ENCODE measurements at places on chromosomes 11 and 22.

GRCh38 chr11:83764643-83765042 lies 478.5 kb upstream of the CCDC90B start:
- no peak for DNase-seq

GRCh38 chr22:22893077-22893805 lies 5.6 kb downstream of the IGLL5 start:
- DNase-seq = no peak

DNA sequence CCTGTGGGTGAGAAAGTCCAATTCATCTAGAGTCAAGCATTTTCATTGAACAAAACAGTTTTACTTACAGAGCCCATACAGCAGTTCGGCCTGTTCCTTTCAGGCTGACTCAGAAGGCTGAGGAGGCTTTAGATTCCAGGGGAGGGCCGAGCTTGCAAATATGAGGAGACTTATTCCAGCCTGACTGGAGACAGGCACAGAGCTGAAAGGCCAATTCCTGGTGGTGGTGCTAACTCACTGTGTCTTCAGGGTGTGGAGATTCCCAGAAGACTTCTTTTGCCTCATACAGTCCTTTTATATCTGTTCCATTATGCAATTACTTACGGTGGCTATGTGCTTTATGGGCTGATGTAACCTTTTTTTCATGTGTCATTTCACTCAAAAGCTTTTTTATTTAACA lies at the start of gene OR51E2:
TSS of gene OR51E2 (minus strand) at position 269 of the 400 bp plus-strand sequence. CDS start 15,142 bp downstream, outside the sequence.
- no peak for DNase-seq

- DNase-seq = no peak
These were observed 303.3 kb upstream of the ZC3H12C start for GRCh38 chr11:109789901-109790300.

DNA sequence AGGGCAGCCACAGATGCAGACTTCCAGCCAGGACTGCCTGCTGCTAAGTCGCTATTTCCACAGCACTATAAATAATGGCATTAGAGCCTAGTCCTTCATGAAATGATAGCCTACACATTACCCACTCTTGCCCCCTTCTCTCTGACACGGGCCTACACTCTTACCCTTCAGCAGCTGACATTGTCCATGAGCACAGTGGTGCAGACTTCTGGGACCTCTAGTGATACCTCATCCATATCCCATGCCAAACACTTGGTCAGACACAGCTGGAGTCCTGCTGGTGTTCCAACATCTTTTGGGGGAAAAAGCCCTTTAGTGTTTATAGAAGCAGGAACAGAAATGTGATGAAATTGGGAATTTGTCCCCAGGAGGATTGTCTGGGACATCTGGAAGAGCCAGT lies 43.4 kb upstream of the RAB1B start:
- DNase-seq = no peak

GRCh38 chr22:29081517-29082236 lies 8.8 kb downstream of the KREMEN1 start:
- DNase-seq = no peak

DNA sequence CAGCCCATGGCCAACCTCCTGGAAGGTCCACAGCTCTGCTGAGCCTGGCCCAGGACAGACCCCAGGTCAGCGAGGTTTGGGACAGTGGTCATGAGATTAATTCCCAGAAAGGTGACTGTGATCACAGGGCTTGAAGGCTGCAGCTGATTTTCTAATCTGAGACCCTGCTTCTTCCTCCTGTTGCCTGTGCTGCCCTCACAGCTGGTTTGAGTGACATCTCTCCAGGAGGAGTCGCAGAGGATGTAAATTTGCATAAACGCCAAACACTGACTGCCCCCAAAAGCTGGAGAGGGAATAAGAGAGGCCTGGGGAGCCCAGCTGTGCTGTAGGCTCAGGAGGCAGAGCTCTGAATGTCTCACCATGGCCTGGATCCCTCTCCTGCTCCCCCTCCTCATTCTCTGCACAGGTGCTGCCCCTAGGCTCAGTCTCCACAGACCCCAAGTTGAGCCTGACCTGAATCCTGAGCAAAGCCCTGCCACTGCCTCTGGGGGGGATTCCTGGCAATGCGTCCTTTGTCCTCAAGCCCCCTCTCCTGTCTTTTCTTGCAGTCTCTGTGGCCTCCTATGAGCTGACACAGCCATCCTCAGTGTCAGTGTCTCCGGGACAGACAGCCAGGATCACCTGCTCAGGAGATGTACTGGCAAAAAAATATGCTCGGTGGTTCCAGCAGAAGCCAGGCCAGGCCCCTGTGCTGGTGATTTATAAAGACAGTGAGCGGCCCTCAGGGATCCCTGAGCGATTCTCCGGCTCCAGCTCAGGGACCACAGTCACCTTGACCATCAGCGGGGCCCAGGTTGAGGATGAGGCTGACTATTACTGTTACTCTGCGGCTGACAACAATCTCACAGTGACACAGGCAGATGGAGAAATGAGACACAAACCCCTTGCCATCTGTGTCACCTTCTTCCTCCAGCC lies 23.8 kb downstream of the GGTLC2 start:
- DNase-seq = no peak

DNA sequence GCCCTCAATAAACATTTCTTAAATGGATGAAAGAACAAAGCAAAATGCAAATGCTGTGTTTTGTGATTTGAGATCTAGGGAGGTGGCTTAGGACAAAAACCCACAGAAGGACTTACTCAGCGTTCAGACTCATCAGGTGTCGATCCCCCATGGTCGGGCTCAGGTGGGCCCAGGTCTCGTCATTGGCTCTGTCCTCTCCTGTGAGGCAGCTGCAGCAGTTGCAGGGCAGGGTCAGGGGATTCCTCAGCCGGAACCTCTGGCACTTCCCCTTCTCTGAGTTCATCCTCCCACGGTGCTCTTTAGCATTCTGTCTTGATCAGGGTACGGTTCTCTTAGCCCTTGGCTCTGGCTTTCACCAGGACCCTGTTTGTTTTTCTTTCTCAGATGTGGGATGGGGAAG lies 14.0 kb upstream of the ACR start:
- no peak for DNase-seq

DNA sequence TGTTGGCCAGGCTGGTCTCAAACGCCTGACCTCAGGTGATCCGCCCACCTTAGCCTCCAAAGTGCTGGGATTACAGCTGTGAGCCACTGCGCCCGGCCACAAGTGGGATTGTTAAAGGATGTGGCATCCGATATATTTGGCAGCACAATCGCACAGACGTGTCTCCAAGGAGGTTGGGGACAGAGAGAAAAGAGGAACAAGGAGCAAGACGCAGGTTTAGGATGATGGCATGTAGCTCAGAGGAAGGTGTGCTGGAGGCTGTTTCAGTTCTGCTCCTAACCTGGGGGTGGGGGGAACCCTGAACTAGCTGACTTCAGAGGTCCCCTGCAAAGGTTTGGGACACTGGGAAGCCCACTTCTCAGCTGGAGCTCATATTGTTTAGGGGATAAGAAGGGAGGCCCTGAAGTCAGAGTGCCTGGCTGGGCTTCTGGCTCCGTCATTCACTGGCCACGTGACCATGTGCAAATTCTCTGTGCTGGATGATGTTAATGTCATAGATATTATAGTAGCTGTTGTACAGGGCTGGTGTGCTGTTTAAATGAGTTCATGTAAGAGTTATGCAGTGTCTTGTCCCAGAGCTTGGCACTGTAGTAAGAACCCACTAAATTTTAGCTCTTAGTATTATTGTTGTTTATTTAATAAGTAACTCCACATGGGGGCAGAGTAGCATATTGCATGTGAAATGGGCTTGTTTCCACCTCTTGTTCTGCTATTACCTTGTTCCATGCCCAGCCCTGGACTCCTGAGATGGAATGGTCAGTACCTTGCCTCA lies 129.7 kb downstream of the ST3GAL4 start:
- DNase-seq = no peak

DNA sequence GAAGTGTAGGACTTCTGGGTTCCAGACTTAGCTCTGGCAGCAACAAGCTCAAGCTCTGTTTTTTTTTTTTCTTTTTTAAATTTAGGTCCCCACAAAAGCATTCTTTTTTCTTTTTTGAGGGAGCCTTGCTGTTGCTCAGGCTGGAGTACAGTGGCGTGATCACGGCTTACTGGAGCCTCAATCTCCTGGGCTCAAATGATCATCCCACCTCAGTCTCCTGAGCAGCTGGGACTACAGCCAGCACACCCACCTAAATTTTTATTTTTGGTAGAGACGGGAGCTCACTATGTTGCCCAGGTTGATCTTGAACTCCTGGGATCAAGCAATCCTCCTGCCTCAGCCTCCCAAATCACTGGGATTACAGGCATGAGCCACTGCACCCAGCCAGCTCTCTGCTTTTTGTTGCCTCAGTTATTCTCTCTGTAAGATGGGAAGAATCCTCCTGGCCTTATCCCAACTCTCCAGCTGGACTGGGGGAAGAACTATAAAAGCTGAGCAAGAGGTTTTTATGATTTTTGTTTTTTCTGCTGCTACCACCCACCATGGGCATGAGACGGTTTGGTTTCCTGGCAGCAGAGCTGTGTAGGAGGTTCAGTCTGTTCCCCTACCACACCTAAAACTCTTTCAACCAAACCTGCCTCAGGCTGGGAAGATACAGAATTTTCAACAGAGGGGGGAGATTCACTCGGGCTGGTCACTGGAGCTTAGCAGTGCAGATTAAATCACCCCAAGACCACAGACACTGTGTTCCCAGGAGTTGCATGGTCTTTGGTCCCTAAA lies 11.6 kb upstream of the MTFP1 start:
- DNase-seq = no peak

DNA sequence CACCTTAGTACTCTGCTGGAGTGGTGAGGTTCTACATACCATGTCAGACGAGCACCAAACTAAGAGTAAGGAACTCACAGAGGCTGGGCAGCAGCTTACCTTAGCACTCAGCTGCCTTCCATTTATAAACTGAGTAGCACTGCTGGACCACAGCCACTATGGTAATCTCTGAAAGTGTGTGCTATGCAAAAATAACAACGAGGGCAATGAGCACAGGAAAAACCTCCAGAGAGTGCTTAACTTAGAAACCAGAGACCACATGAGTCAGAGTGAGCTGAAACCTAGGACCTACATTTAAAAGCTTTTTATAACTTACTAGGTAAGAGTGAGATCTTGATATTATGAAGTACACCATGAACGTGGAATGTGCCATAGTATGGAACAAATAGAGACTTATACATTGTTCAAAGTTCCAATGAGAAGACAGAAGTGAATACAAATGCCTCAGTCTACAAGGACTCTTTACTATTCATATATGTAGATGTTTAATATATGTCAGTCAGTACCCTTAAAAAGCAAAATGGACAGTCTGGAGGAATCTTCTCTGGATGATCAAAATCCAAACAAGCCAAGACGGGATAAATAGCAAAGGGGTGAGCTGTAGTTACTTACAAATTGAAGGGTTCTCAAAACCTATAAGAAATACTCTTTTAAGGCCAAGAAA lies 17.2 kb upstream of the CD59 start:
- no peak for DNase-seq

- DNase-seq = no peak
These were observed 86.0 kb downstream of the CEP164 start for GRCh38 chr11:117413616-117414015.
